HS-27A (cell line): ENCODE measurements at places on chromosomes 2 and 18.

- DNase-seq = no peak
Measured at GRCh38 chr2:182422864-182423263, 4.0 kb downstream of the PDE1A start.

GRCh38 chr2:222572264-222572721 lies 83.6 kb downstream of the FARSB start:
- DNase-seq = no peak

- DNase-seq = no peak
Measured at GRCh38 chr18:24018299-24018886, 3.8 kb downstream of the TTC39C start.

DNA sequence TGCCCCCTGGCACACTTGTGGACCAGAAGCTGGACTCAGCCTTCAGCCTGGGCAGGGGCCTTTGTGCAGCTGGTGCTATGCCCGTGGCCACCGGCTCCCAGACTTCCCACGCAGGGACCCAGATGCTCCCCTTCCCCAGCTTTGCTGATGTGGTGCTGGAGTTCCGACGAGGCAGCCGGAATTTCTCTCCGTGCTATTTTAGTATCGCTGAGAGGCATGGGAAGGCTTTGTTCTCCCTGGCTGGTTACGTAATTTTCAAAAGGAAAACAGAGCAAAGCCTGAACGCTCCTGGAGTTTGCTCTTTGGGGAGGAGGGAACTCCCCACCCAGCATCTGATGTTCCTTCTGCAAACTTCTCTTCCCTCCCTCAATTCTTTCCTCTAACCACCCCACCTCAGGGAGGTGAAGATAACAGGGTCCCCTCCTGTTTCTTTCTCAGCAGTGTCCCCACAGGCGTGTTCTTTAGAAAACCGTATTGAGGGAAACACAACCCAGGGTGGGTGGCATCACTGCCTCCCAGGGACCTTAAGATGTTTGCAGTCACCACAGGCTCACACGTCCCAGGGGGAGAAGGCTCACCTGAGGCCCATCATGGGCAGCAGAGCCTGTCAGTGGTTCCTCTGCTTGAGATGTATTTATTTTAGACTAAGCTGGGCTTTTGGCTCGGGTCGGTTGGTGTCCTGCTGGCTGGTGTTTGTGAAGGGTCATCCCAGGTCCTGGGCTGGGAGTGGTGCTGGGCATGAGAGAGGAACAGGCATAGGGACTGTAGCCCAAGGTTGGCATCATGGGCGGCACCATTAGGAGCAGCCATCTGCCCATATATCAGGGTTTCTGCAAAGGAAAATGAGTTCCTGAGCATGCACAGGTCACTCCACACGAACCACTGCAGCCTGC lies 95.0 kb downstream of the MAPK4 start:
- DNase-seq = no peak

- DNase-seq = no peak
Measured at GRCh38 chr2:187924293-187924692, 367.4 kb upstream of the GULP1 start.

DNA sequence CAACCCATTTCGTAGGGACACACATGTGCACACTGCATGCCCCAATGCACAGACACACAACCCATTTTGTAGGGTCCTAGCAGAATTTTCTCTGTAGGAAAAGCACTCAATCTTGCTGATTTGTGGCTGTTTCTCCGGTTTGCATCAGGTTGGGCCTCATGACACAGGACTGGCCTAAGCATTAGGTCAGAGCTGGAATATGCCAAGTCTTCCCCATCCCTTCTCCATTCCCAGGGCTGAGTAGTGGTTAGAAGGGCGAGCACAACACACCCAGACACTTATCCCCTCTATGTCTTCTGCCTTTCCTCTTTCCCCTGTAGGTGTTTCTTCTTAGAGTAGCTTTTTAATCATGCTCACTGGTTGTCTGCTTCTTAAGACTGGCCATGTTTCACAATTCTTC lies 295.9 kb downstream of the SOX11 start:
- DNase-seq = no peak

DNA sequence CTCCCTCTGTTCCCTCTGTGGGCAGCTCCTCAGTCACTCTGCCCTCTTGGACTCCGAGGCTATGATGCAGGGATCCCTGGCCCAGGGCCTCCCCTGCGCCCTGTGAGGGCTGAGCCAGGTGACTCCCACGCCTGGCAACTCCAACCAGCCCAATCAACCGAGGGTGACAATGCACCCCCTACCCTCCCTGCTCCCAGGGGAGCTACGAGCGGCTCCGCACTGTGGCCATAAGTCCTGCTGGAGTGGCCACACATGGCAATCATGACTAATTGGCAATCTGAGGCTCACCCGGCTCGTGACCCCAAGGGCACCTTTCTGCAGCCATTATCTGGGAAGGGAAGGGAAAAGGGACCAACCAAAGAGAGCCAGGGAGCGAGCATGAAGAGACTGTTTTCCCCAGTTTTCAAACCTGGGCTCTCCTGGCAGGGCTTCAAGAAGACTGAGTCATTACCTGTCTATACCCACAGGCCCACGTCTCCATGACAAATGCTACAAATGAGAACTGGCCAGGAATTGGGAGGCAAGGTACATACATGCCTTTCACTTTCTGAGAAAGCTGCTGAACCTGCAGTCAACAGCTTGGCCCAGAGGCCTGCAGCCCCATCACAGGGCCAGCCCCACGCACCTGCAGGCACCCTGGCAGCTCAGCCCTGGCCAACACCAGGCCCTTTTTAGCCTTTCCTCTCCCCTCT lies 45.1 kb downstream of the RPL31 start:
- no peak for DNase-seq

- no peak for DNase-seq
Measured at GRCh38 chr2:207474863-207475485, 54.8 kb upstream of the CREB1 start.

DNA sequence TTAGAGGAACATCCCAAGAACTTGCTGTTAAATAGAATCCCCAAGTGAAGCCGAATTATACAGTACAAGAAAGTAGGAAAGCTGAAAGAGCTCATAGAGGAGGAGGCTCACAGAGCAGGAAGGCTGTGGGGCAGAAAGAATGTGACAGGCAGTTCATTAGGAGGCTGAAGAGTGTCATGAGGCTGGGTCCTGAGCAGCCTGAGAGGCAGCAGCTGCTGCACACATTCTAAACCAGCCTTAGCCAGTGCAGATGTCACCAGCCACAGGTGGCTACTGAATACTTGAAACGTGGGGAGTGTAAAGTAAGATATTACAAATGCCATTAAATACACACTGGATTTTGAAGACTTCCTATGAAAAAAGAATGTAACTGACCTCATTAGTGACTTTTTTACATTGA lies 490.2 kb upstream of the KLHL29 start:
- no peak for DNase-seq

DNA sequence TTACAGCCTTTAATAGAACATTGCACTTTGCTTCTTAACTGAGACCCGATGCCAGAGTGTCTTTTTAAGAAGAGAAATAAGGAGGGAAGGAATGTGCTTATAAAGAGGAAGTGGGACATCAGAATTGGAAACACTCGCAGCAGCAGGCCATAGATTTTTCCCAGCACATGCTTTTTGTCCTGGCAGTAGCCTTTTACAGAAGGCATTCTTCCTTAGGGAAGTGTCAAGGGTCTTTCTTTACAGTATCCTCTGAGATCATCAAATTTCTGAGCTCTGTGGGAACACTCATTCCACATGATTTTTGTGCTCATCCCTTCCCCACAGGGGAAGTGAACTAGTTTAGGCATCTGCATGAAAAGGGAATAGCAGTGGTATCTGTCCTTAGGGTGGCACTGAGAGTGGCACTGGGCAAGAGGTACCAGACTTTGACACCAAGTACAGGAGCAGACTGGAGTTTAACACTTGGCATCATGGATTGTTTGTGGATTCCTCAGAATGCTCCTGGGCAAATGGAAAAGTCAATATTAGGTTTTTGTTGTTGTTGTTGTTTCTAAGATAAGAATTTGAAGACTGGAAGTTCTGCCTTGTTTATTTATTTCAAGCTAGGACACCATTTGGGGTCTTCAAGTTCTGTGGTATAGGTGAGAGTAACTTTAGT lies 4.1 kb downstream of the MYO1B start:
- DNase-seq = no peak

DNA sequence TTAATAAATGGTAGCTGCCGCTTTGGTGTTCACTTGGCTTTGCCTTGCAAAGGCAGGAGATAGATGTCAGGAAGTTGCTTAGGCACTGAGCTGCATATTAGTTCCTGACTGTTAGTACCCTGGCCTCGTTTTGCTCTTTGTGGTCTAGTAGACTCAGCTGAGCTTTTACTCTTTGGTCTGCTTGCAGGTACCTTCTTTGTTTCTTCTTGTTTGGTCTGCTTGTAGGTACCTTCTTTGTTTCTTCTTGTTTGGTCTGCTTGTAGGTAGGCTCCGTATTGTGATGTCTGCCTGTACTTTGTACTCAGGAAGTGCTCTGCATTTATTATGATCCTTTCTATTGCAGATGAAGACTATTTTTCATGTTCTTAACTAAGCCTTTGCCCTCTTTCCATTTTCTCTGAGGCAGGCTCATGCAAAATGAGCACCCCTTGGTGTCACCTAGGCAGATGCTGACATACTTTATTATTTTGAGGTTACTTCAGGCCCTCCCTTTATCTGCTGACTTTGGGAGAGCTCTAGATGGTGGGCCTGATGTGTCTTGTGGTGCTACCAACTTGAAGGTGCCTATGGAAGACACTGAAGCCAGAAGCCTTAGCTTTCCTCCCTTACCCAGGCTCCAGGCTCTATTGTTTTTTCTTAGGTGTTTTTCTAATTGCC lies 6.0 kb downstream of the RPIA start:
- DNase-seq = no peak

DNA sequence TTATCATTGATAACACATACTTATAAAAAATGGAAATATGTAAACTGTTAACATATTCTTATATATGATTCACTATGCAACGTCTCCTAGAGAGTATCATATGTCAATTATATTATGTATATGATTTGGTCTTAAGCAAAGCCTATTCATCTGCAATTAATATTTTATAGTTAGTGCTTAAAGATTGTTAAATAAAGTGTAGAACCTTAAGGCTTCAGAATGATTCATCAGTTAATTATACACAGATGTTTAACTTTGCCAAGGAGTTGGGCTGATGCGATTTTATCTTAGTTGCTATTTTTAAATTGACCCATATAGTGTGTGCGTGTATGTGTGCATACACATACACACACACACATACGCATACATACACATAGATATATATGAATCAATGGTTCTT lies 323.1 kb downstream of the RBM43 start:
- DNase-seq = no peak

- no peak for DNase-seq
Measured at GRCh38 chr18:67794521-67794920, 278.0 kb upstream of the DSEL start.

- no peak for DNase-seq
Measured at GRCh38 chr2:73746015-73746876, 9.1 kb upstream of the TPRKB start.

GRCh38 chr2:44351088-44351487 lies 10.2 kb downstream of the PREPL start:
- peak; percentile 88 for DNase-seq

DNA sequence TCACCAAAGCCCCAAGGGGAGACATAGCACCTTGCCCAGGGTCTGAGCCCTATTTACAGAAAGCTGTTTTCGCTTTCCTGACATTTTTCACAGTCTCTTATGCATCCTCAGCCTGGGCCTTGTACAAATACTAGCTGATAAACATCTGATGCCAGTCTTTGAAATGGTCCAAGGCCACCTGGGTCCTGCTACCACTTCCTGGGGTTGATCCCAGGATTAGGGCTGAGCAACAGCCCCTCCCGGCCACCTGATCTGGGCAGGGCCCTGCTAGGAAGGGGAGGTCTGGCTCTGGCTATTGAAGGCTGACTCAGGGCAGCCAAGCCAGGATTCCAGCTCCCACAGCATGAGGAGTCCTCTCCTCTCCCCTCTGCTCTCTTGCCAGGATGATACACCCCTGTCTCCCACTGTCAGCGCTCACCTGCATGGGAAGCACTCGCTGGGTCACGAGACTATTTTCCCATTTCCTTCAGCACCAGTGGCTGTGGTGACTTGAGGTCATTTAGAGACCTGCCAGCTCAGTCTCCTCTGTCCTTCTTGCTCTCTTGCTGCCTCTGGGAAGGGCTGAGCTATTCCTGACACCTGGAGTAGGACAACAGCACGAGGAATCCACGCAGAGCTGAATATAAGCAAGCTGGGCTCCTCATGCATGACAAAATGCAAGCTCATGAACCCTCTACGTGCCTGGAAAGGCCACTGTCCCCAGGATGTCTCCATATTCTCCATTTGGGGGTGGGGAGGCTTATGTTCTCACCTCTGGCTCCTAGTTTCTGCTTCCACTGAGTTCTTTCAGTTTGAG lies 53.0 kb upstream of the LGALSL start:
- no peak for DNase-seq

GRCh38 chr2:217412721-217413120 lies 552.9 kb upstream of the TNP1 start:
- no peak for DNase-seq

DNA sequence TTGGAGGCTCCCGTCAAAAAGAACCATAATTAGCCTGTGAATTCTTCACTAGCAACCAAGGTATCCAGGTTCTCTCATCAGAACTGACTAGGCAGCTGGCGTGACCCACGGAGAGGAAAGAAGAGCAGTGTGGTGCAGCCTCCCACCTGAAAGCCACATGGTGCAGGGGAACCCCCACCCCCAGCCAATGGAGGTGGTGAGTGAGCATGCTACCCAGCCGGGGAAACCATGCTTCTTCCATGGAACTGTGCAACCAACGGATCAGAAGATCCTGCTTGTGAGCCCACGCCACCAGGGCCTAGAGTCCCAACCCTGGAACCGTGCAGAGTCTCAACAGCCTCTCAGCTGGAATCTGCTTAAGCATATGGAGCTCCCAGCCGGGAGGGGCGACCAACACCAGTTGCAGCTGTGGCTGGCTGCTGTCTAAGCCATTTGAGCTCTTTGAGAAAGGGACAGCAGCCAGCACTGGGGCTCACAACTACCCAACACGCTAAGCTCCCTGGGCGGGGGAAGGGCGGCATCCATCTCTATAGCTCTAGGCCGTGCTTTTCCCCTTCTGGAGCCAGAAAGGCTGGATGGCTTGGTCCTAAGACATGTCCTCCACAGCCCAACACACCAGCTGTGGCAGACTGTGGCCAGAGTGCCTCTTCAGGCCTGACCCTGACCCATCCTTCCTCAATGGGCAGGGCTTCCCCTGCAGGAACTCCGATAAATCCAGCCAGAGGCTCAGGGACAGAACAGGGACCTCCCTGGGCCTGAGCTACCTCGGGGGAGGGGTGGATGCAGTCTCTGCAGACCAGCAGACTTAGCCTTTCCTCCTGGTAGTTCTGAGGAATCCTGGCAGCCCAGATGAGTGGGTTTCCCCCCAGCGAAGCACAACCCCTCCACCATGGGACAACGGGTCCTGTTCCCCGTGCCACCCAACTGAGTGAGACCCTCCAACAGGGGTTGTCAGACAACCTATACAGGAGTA lies 151.4 kb upstream of the NXPH2 start:
- DNase-seq = no peak

- no peak for DNase-seq
Measured at GRCh38 chr2:189783451-189783926, 650 bp downstream of the ORMDL1 start.
